ENCODE measurements at places on chromosomes 6 and 20.

DNA sequence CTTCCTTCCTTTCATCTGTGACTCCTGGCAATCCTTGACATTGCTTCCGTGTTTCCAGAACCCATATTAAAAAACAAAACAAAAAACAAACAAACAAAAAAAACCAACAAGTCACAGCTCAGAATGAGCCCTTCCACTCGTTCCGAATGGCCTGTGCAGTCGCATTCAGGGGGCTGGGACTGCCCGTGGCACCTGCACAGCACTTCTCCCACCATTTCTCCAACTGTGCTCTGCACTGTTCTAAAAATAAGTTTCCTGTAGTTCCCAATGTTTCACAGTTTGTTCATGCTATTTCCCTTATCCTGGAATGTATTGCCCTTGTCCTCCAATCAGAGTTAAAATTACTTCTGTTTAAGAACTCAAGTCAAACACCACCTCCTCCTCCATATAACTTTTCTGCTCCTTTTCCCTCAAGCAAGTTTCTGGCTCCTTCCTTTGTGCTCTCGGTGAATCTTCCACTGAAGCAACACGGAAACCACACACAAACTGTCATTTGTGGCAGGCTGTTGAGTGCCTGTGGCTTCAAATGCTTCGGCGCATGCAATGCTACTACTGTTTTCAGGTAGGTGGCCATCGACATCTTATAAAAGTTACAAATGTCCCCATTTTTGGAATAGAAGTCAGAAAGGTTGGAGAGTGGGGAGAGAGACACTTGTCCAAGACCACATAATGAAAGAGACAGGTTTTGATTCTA is 57.7 kb downstream of the PDE10A start:
- no peaks in the 10 kb centered on the region for H3K36me3 ChIP-seq
- no peak overlapping the region for H3K27ac ChIP-seq
- no peaks in the 10 kb centered on the region for H3K4me1 ChIP-seq
- no peak for DNase-seq
- H3K4me3 ChIP-seq, result no peak overlapping the region

- H3K36me3 ChIP-seq, result peaks cover 2% of the 10 kb centered on the region
- no peak overlapping the region for H3K27ac ChIP-seq
- peaks cover 5% of the 10 kb centered on the region for H3K4me1 ChIP-seq
- H3K4me3 ChIP-seq, result no peak overlapping the region
Observed at GRCh38 chr6:44594481-44594880, 207.0 kb downstream of the CDC5L start.

GRCh38 chr6:81808851-81809570 is 56.5 kb upstream of the TENT5A start:
- H3K4me1 ChIP-seq, result no peaks in the 10 kb centered on the region
- no peak overlapping the region for H3K4me3 ChIP-seq
- H3K27ac ChIP-seq, result no peak overlapping the region
- no peaks in the 10 kb centered on the region for H3K36me3 ChIP-seq

DNA sequence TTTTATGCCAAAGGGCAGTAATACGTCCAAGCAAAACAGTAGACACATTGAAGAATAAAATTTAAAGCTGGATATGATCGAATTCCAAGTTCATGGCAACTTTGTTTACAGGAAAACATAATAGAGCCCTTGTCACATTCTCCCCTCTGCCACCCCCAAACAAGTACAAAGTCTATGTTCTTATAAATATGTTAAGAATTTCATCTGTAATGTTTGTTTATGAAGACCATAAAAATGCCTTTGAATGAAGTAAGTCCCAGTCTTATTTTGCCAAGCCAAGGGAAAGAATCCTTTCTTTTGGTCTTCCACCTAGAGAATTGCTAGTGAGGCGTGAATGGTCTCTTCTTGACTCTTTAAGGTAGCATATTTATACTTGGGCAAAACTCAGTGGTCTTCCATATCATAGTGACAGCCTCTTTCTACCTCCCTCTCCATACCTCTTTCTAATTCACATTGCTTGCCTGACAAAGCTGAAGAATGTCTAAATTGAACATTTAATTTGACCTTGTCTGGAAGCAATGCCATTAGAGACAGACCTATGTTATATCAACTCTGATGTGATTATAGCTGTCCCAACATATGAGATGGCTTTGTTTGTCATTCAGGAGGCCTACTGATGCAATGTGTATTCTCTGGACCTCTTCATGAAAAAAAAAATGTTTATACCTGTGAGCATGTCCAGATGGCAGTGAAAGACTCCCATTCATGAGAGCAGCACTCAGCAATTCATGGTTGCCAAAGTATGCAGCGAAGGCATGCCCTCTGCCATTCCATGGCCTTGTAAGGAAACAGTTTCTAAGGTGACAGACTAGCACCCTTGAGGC is 70.6 kb upstream of the CCN2 start:
- no peaks in the 10 kb centered on the region for H3K4me1 ChIP-seq
- no peaks in the 10 kb centered on the region for H3K36me3 ChIP-seq
- no peak overlapping the region for H3K27ac ChIP-seq

DNA sequence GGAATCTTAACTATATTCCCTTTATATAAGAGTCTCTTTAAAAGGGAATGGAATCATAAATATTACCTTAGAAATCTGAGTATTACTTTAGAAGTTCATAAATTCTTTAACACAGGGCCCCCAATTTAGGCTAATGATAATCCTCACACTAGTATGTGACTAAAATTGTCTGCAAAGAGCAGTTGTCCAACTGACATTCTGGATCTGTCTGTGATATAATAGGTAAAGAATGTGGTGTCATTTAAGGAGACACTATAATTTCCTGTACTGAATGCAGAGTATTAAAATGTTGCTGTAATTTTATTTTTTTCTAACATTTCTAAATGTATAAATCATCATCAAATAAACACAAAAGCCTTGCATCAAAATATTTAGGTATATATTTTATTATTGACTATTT is 128.5 kb upstream of the DST start:
- no peaks in the 10 kb centered on the region for H3K27me3 ChIP-seq
- H3K4me3 ChIP-seq, result no peak overlapping the region
- H3K27ac ChIP-seq, result no peak overlapping the region
- no peaks in the 10 kb centered on the region for H3K4me1 ChIP-seq

- no peak overlapping the region for H3K27ac ChIP-seq
- H3K4me3 ChIP-seq, result no peak overlapping the region
- no peaks in the 10 kb centered on the region for H3K27me3 ChIP-seq
- DNase-seq, result no peak
Observed at GRCh38 chr6:16841241-16841640, 80.0 kb upstream of the ATXN1 start.

DNA sequence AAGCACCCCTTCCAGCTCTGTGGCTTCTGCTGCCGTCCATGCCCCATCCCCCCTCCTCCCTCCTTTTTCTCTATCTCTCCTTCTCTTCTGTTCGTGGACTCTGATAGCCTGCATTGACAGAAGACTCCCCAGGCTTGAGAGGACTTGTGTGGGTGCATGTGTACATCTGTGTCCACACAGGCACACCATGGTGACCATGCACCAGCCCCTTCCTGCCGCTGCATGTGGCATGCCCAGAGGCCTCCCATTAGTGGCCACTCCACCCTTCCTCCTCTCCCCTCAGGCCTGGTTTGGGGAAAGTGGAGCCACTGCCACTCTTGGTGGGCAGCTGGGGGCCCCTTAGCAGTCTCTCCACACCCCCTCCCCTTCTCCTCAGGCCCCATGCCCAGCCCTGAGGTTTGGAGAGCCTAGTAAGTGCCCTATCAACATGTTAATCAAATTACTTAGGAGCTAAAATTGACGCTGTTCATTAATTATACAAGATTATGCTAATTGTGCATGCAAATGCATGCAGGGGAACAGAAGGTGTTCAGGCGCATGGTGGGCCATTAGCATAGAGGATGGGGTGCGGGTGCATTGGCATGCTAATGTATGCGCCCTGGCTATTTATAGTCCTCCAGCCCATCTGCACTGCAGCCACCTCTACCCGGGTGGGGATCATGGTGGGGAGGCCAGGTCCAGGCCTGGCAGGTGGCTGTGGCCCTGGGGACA is 45.9 kb downstream of the EBF4 start:
- H3K4me1 ChIP-seq, result peaks cover 45% of the 10 kb centered on the region
- H3K36me3 ChIP-seq, result peaks cover 2% of the 10 kb centered on the region
- H3K27ac ChIP-seq, result peak overlapping the region; percentile 54
- DNase-seq, result no peak
- peaks cover 8% of the 10 kb centered on the region for H3K27me3 ChIP-seq

- H3K36me3 ChIP-seq, result no peaks in the 10 kb centered on the region
- no peak for DNase-seq
- no peak overlapping the region for H3K4me3 ChIP-seq
- H3K4me1 ChIP-seq, result no peaks in the 10 kb centered on the region
- H3K27me3 ChIP-seq, result peaks cover 45% of the 10 kb centered on the region
Observed at GRCh38 chr20:53021934-53022333, 49.8 kb downstream of the TSHZ2 start.

- H3K36me3 ChIP-seq, result no peaks in the 10 kb centered on the region
- H3K4me3 ChIP-seq, result no peak overlapping the region
- peaks cover 27% of the 10 kb centered on the region for H3K27me3 ChIP-seq
- no peak for DNase-seq
Observed at GRCh38 chr6:142612956-142613355, 311.1 kb downstream of the ADGRG6 start.

DNA sequence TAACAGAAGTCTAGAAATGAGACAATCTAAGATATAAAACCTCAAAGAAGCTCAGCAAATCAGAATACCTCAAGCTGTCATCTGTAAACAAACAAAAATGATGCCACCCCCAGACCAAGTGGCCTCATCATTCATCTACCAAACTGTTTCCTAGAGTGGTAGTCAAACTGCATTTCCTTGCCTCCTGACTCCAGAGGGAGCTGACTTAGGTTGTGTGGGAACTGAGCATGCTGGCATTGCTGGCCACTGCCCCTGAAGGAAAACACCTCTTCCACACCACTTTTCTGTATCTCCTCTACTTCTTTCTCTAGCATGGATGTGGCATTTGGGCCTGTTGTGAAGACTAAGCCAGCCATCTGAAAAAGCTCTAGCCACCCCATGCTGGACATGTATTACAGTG is 56.3 kb downstream of the ZHX3 start:
- H3K36me3 ChIP-seq, result no peaks in the 10 kb centered on the region
- H3K27ac ChIP-seq, result no peak overlapping the region
- no peak overlapping the region for H3K4me3 ChIP-seq
- H3K4me1 ChIP-seq, result no peaks in the 10 kb centered on the region
- no peak for DNase-seq

DNA sequence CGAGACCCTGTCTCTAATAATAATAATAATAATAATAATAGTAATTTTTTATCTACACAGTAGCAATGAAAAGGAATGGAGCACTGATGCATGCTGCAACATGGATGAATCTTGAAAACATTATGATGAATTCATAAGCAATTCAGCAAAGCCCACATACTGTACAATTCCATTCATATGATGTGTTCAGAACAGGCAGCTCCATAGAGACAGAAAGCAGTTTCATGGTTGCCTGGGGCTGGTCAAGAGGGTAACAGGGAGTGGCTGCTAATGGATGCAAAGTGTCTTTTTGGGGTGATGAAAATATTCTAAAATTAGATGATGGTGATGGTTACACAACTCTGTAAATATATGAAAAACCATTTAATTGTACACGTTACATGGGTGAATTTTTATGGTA is 43.6 kb downstream of the SLC24A3 start:
- no peaks in the 10 kb centered on the region for H3K27me3 ChIP-seq
- H3K27ac ChIP-seq, result no peak overlapping the region
- DNase-seq, result no peak

DNA sequence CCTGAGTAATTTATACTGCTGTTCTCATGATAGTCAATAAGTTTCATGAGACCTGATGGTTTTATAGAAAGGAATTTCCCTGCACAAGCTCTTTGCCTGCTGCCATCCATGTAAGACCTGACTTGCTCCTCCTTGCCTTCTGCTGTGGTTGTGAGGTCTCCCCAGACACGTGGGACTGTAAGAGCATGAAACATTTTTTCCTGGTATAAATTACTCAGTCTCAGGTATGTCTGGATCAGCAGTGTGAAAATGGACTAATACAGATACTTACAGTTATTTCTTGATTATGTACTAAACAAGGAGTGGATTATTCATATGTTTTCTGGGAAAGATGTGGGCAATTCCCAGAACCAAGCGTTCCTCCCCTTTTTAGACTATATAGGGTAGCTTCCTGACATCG is 1.9 kb upstream of the TRIM38 start:
- peaks cover 73% of the 10 kb centered on the region for H3K4me1 ChIP-seq
- no peak for DNase-seq
- H3K4me3 ChIP-seq, result peak overlapping the region; percentile 87
- H3K27ac ChIP-seq, result peak overlapping the region; percentile 85
- no peaks in the 10 kb centered on the region for H3K27me3 ChIP-seq
- peaks cover 25% of the 10 kb centered on the region for H3K36me3 ChIP-seq

DNA sequence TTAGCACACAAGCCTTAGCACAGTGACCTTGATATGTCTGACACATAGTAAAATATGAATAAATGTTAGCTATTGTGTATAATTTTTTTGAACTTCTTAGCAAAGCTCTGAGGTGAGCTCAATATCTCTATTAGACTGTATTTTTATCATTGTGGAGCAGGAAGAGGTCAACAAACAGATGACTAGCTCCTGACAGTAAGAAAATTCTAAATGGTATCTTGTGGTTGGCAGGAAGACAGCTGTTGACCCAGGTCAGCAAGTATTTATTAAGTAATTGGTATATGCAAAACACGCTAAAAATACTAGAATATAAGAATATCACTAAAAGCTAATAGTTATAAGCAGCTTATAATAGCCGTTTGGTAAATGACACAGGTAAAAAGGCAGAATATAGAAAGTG is 77.5 kb upstream of the MARCKS start:
- H3K4me1 ChIP-seq, result no peaks in the 10 kb centered on the region
- no peak overlapping the region for H3K4me3 ChIP-seq
- H3K36me3 ChIP-seq, result peaks cover 2% of the 10 kb centered on the region
- DNase-seq, result no peak
- no peak overlapping the region for H3K27ac ChIP-seq
- no peaks in the 10 kb centered on the region for H3K27me3 ChIP-seq

DNA sequence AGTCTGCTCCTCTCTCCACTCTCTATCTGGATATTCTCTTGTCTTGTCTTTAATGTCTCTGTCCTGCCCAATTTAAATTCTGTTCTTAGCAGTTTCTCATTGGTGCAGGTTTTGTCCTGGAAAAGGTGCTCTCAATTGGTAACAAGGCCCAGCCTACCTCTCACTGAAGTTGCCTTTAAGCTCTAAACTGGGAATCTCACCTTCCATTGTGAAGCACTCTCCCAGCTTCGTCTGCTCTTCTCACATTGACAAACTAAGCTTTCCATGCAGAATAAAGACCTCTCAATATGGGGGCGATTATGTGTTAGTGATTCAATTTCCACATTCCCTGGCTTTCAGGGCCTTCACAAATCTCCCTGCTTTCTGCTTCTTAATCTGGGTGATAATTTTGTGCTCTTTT is 1712.2 kb downstream of the GRIK2 start:
- H3K27ac ChIP-seq, result no peak overlapping the region
- H3K27me3 ChIP-seq, result no peaks in the 10 kb centered on the region
- H3K36me3 ChIP-seq, result no peaks in the 10 kb centered on the region
- H3K4me3 ChIP-seq, result no peak overlapping the region

Data from central memory CD8-positive, alpha-beta T cell (primary cell).